Caco-2 (cell line): ENCODE measurements at places on chromosomes 2 and 18. TPM values are rescaled to one million over a fixed set of nuclear protein-coding genes. Genes with fewer than 3 reads are reported as not detected.
A peak's percentile ranks its signal among the peaks of the same experiment; 100 is the strongest.

DNA sequence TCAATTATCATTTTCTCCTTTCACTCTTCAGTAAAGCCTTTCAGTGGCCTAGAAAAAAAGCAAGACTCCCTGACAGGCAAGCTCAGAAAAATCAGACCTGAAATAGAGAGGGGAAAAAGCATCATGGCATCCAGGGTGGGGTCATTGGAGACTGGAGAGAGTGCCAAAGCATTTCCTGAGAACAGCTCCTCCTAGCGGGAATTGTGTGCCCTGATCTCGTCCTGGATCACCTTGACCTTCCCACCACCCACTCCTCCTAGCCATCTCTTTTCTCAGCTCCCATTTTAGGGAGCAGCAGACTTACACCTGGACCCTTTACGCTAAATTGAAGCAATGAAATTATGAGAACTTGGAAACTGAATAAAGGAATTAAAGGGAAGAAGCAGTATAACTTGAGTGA, 176.6 kb downstream of the VWC2L start:
- no peak for DNase-seq

DNA sequence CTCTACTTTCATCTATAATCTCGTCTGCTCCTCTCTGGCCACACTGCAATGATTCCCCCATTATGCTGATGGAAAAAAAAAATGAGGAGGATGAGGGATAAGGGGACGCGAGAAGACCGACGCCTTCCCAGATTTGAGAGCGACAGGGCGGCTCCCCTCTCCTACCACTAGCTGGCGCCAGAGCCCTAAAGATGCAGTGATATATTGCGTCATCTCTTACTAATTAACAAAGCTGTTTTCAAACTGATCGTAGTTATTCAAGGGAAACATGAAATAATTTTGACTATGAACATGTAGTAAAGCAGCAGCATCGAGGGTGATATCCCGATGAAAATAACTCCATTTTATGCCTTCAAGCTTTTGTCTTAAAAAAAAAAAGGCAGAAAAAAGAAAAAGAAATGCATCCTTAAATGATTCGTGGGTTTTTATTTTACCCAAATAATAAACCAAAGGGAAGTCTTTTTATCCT, 48.0 kb upstream of the HNRNPA3 start:
- peak; percentile 81 for DNase-seq

DNA sequence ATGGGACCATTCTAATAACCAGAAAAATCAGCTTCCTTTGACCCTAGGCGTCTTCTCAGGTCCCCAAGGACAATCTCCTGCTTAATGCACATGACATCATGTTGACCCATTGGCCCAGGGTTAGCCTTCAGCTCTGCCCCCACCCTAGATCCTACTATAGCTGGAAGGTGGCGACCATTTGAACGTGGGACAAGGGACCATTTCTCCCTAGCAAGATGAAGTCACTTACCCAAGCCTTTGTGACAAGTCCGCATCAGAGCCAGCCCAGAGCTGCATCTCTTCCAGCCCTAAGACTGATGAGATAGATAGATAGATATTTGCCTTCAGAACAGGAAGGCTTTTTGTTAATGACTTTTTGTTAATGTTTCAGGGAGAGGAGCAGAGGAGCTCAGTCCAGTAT, 28.2 kb upstream of the TAF1B start:
- DNase-seq, result no peak

GRCh38 chr2:137168552-137168951, 403.2 kb downstream of the THSD7B start:
- DNase-seq, result no peak

BCL11A gene
- 0.21 and 0.29 TPM in 2 replicates for total RNA-seq

RAD51AP2 gene
- not detected in 2 replicates for total RNA-seq

DNA sequence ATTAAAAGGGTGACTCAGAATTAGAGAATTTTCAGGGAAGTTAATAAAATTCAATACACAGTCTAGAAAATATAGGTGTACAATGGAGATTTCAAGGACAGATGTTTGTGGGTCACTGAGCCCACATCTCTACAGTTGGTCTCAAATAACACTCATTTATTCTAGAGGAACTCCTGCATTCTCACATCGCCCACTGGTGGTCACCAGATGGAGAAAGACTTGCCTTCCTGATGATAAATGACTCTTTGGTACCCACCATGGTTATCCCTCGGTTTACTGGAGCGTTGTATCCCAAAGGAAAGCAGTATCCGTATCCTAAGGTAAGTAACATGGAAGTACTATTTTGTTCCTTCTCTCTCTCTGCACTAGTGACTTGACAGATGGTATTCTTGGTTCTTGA, 1297.1 kb downstream of the DPP10 start:
- no peak for DNase-seq

DNA sequence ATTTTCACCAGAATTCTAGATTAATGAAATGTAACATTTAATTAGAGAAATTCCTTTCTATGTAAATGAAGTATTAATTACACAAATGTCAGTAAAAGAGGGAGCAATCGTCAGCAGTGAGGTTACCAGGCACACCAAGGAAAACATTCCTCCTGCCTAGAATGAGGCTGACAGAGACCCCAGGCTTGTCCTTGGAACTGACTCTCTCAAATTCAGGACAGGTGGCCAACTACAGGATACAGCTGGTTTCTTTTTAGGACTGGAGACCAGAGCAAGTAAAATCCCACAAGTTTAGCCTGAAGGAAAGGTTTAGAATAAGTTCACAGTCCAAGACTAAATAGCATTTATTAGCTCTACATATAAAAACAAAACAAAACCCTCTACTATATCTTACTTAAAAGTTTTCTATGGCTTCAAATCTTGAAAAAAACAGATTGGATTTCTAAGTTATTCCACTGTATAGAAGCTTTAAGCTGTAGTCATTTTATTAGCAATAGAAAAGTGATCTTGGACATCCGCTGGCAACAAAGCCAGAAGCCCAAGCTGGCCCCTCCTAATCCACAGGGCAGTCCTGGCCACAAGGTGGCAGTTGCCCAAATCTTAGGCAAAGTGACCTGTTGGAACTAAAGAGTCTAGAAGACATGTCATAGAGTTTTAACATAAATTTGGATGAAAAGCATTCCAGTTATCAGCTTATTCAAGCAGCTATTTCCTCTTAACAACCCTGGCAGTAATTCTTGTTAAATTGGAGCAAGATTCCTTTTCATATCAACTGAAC, 81.0 kb downstream of the SP3 start:
- DNase-seq, result peak; percentile 64

- DNase-seq, result peak; percentile 69
Observed at GRCh38 chr2:18800240-18800971, 211.0 kb upstream of the NT5C1B start.

MAP3K19 gene
- not detected in 2 replicates for total RNA-seq

RDH14 gene
- 16.3 and 17.0 TPM in 2 replicates for total RNA-seq

DNA sequence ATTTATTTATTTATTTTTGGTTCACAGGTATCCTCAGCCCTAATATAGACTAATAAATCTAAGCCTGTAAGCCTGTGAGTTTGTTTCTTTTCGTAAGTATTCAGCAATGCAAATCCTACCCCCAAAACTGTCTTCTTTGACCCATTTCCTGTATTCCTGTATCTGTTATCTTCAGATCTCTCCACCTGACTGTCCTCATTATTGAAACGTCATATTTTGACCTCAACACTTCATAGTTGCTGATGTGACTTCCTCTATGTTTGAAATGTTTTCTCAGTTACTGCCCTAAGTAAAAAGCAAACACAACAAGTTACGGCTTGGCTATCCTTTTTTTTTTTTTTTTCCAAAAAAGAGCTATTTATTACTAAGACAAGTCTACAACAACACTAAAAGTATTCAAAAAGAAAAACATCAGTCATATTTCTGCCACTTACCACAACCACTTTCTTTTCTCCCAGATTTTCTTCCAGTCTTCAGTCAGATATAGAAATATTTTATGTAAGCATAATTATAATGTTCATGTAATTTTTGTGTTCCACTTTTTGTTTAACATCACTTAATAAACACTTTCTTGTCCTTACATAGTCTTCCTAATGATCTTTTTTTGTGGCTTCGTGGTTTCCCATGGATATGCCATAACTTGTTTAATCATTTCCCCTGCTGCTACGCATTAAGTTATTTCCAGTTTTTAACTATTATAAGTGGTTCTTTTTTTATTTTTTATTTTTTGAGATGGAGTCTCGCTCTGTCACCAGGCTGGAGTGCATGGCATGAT, 45.0 kb upstream of the EML4 start:
- no peak for DNase-seq

- no peak for DNase-seq
Observed at GRCh38 chr2:137747509-137747908, 216.8 kb upstream of the HNMT start.

DNA sequence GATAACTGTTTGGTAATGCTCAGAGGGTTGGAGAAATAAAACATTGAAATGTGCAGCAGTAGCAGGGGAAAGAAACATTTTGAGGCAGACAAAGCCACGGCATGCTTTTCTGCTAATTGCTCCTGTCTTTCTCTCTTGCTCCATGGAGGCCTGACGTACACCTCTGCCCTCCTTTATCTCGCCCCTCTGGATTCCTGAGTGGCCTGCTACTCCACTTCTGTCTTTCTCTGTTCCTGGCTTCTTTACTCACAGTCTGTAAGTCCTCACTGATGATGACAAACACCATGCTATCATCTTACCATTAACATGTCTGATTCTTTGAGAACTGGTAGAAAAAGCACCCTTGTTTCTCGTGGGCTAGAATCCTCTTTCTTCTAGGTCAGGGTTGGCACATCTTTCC, 392.9 kb downstream of the MEIS1 start:
- DNase-seq, result no peak

DNA sequence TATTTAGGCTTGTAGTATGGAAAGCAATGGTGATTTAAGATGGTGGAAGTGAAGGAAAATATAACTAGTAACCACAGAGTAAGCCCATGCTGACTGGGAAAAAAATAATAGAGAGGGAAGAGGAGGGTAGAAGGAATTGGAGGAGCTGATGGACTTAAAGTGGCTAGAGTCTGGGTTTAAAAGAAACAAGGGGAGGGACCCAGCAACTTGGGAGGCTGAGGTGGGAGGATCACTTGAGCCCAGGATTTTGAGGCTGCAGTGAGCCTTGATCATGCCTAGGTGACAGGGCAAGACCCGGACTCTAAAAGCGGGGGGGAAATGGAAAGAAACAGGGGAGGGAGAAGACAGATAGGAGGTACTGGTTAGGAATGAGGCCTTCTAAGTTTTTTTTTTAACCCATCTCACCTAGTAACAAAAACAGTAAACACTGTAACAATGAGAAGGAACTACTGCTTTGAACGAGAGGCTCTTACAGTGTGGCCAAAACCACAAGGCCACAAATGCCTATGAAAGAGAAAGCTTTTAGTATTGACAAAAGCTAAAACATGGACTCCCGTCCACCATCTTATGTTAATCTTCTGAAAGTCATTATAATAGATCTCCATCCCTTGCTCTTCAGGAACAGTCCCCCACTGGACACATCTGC, 26.6 kb downstream of the METTL8 start:
- no peak for DNase-seq

DNA sequence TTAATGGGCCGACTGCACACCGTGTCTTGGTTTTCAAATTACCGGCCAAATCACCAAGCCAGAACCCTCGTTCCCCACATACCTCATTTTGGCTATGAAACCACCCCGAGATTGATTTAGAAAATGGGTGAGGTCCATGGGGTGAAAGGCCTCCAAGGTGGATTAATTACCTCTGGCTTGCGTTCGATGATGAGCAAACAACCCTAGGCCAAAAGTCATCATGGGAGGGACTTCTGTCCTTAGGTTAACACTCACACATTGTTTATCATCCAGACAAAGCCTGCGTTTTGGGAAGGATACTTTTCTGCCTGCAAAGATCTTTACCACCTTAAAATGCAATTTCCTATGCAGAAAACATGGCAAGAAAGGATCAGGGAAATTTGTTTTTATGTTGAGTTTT, 48.5 kb downstream of the GALR1 start:
- DNase-seq, result no peak

ASTL gene
- 0.23 TPM in 1 of 2 replicates, not detected in the other for total RNA-seq

PKP4 gene
- 140 and 147 TPM in 2 replicates for total RNA-seq

GRCh38 chr2:238796223-238796885, 51.5 kb upstream of the TWIST2 start:
- DNase-seq, result no peak

DNA sequence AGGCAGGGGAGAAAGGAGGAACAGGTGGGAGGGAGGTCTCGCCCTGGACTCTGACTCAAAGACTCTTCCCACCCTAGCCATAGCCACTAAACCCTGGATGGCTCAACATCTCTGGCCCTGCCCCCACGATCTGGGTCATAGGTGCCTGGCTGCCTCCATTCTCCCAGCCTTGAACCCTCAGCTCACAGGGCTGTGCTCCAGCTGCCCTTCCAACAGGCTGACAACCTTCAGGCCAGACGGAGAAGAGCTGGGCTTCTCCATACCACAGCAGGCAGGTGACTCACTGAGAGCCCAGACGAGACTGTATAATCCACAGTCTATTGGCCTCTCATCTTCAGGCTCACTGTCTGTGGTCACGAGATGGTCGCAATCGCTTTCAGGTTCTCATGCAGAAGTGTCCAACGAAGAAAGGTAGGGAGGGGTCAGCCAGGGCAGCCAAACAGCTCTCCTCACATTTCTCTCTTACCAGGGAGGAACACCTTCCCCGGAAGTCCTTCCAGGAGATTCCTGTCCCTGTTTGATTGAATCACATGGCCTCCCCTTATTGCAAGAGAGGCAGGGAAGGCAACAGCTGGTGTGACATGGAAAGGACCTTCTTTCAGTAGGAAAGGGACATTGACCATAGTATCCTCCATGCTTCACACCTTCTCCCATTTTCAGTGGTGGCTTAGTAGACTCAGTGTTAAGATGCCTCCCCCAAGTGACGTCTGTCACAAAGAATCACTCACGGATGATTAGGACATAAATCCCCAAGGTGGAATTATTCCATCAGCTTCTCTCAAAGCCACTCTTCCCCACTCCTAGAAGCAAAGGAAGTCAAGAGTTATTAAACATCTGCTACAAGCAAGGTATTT, 100.1 kb downstream of the MRO start:
- DNase-seq, result no peak

- DNase-seq, result no peak
Observed at GRCh38 chr18:53771664-53772063, 452.8 kb downstream of the MBD2 start.

GRCh38 chr2:85577386-85578242, at the start of gene VAMP8:
VAMP8 (plus strand) TSS chr2:85577586; CDS start chr2:85577647, 61 bp downstream.
- peak; percentile 89 for DNase-seq

DIPK1C gene
- total RNA-seq, result not detected in 2 replicates

DNA sequence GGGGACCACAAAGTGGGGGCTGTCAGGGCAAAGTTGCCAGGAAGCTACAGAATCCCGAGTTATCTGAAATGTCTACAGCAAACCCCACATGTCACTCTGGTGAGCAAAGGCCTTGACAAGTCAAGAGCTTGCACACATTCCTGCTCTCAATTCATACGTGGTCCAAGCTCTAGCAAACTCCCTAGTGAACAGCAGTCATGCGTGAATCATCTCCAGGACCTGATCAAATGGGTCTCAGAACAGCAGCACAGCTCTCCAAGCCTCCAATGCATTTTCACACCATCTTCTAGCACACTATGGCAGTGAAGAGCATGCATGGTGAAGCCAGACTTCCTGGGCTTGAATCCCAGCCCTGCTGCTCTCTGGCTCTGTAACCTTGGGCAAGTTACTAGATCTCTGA, 68.5 kb downstream of the MYO5B start:
- DNase-seq, result no peak

FAP gene
- not detected in 2 replicates for total RNA-seq

GRCh38 chr2:24175631-24176187, 856 bp downstream of the FAM228A start:
- no peak for DNase-seq

GRCh38 chr2:158539176-158540005, 82.6 kb downstream of the PKP4 start:
- DNase-seq, result no peak

SERPINB10 gene
- total RNA-seq, result not detected in 2 replicates

TCF23 gene
- not detected in 2 replicates for total RNA-seq

- no peak for DNase-seq
Observed at GRCh38 chr2:62369541-62370202, 136.3 kb downstream of the TMEM17 start.

- DNase-seq, result no peak
Observed at GRCh38 chr2:46097714-46098480, 199.3 kb upstream of the EPAS1 start.

SCYGR4 gene
- total RNA-seq, result not detected in 2 replicates
